ENCODE measurements at places on chromosomes 7 and 10.

DNA sequence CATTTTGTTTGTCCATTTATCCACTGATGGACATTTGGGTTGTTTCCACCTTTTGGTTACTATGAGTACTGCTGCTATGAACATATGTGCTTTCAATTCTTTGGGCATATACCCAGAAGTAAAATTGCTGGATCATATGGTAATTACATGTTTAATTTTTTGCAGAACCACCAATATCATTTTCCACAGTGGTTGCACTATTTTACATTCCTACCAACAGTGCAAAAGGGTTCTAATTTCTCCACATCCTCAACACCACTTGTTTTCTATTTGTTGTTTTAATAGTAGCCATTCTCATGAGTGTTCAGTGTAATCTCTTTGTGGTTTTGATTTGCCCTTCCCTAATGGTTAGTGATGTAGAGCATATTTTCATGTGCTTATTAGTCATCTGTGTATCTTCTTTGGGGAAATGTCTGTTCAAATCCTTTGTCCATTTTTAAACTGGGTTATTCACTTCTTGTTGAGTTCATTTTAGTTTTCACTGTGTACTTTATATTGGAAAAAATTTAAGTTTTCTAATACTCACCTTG lies 101.9 kb downstream of the HIBADH start:
- peak; percentile 65 for DNase-seq

GRCh38 chr7:55133630-55134358 lies 115.0 kb downstream of the EGFR start:
- DNase-seq = peak; percentile 96

GRCh38 chr7:5418285-5418582 lies 5.4 kb downstream of the TNRC18 start:
- no peak for DNase-seq

DNA sequence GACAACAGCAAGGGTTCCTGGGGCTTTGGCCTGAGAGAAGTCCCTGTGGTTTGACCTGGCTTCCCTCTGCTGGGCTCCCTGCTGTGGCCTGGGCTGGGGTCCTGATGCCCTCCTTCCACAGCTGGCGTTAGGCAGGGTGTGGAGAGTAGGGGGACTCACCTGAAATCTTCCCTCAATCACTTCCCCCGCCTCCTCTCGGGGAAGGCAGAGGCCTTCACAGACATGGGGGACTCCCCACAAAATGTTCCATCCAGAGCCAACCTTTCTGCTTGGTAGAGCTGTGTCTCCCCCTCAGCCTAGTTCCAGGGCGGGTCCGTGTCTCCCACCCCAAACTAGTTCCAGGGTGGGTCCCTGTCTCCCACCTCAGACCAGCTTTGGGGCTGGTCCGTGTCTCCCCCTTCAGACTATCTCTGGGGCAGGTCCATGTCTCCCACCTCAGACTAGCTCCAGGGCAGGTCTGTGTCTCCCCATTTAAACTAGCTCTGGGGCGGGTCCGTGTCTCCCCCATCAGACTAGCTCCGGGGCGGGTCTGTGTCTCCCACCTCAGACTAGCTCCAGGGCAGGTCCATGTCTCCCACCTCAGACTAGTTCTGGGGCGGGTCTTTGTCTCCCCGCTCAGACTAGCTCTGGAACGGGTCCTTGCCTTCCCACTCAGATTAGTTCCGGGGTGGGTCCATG lies 2.2 kb downstream of the PVRIG start:
- DNase-seq = no peak

- DNase-seq = no peak
Observed at GRCh38 chr10:4941540-4942330, 21.5 kb upstream of the AKR1C1 start.

GRCh38 chr7:117808341-117808757 lies 64.9 kb downstream of the CTTNBP2 start:
- no peak for DNase-seq

DNA sequence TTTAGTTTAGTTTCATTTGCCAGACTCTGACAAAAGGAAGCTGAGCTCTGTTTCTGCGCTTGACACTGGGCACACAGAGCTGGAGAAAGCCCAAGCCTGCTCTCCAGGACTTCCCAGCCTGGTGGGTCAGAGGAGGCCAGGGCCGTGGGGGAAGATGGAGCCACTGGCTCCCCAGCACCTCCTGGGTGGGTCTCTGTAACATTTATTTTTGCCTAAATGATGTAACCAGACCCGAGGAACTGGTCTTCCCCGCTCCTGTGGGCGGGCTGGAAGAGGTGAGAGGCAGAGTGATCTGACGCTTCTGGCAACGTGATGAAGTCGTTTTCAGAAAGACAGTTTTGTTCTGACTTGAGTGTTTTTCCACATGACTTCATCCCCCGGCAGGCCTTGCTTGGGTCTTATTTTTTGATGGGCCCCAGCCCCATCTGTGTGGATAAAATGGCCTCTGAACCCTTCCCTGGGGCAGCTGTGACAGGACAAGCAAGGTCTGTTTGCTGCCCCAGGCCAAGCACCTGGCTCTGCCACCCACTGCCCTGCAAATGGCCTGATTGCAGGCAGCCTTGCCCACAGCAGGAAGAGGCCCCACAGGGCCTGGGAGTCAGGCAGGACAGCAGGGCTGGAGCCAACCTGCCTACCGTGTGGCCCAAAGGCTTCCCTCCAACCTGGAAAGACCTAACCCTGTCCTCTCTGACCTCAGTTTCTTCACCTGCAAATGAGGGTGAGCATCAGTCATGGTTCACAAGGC lies 304.9 kb upstream of the ZMIZ1 start:
- no peak for DNase-seq

DNA sequence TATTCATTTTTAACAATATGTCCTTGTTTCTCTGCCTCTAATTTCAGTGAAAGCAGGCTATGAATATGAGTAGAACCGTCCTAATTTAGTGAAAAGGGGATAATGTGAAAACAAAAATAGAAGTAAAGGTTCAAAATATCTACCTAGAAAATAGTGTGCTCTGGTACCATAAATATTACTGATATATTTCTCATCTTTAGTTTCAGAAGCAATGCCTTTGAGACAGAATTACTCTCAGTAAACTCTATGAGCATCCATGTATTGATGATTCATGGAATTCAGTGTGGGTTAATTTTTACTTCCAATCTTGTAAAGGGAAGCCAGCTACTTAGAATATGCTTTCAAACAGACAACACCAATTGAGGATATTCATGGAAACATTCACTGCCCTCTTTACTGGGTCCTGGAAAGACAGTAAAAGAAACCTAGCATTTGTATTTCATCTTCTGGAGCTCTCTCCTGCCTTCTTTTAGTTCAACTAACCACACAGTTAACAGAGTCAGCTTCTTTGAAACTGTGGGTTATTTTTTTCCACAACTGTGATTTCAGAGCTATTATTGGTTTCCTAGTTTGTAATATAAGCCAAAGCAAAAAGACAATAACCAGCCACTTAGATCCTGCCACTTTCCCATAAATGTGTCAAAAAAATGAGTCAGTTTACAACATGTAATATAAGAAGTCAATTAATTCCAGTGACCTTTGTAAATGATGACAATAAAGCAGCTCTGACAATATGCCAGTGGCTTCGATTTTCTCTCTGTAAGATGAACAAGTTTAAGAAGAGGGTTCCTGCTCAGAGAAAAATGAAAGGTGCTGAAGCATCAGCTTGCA lies 1.7 kb downstream of the LRRN3 start:
- no peak for DNase-seq

- no peak for DNase-seq
Observed at GRCh38 chr7:9718071-9718661, 1255.5 kb upstream of the PHF14 start.

- DNase-seq = no peak
Observed at GRCh38 chr10:127649642-127650041, 87.3 kb upstream of the FOXI2 start.

- DNase-seq = no peak
Observed at GRCh38 chr7:49483142-49483541, 290.3 kb upstream of the VWC2 start.
